ENCODE measurements at places on chromosomes 1 and 21.

DNA sequence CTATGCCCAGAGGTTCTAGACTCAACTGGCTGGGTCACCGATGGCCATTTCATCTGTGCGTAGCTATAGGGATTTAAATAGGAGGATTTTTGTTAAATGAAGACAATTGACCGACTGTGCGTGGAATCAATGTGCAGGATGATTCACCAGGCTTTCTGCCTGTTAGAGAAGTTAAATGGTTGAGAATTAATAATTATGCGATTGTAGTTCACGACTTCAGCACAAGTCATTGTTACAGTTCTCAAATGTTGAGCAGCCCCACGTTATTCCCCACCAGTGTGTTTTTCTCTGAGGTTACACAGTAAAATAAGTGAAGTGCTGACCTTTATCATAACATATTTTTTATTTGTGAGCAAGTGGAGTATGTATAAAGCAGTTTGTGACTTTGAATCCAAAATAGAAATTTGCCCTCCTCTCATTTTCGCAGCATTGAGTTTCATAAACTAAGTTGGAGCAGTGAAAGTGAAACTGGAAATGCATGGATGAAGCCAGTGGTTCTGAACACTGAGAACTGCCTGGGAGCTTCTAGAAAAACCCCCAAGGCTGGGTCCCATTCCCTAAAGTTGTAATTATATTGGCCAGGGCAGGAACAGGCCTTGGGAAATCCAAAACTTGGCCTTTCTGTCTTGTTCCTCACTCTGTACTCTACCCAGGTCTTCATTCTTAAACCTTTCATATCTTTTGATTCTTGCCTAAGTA, 102.6 kb downstream of the GALNT2 start:
- DNase-seq, result no peak

GRCh38 chr1:219209578-219209977, 35.9 kb downstream of the LYPLAL1 start:
- no peak for DNase-seq

DNA sequence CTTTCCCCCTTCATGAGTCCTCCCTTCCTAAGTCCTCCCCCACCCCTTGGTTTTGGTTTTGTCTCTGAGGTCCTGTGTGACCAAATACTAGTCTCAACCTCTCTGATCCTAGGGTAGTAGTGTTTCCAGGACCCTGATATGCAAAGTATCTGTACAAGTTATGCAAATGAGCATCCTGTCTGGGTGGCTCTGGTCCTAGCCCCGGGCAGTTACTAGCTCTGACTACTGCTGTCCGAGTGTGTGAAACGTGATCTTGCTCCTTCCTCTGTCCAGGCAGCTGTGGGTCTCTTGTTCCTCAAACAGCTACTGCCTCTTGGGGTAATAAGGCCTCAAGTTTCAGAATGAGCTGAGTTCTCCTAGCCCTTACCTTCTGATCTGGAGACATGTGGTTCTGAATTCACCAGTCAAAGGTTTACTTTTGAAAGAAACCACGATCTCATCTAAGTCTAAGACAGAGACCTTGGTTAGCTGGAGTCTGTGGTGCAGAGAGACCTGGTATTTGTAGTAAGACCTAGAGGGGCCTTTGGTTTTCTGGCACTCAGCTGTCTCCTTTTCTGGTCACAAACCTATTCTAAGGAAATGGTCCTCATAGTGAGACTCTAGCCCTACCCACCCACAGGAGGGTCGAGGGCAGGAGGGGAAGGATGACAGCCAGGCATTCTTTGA, 31.0 kb upstream of the IL19 start:
- DNase-seq, result no peak

- no peak for DNase-seq
Measured at GRCh38 chr1:179144626-179145025, 62.8 kb downstream of the TOR3A start.

GRCh38 chr1:30372792-30373433, 350.5 kb downstream of the MATN1 start:
- DNase-seq, result no peak

DNA sequence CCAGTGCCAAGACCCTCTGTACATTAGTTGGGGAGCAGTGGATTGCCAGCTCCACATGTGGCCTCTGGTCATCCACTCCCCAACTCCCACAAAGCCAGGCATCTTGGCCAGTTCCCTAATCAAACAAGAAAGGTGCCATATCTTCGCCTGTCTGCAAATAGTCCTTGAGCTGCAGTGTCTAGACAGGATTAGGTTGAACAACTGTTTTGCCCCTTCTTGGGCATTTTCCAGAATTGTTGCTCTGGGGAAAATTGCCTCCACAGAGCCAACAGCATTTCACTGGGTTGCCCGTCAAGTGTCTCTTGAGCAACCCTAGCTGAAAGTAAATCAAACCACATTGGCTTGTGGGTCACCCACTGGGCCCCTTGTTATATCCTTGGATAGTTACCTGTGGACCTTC, 109.3 kb downstream of the GDAP2 start:
- peak; percentile 18 for DNase-seq

- no peak for DNase-seq
Measured at GRCh38 chr1:232145768-232146167, 484.2 kb downstream of the SIPA1L2 start.

DNA sequence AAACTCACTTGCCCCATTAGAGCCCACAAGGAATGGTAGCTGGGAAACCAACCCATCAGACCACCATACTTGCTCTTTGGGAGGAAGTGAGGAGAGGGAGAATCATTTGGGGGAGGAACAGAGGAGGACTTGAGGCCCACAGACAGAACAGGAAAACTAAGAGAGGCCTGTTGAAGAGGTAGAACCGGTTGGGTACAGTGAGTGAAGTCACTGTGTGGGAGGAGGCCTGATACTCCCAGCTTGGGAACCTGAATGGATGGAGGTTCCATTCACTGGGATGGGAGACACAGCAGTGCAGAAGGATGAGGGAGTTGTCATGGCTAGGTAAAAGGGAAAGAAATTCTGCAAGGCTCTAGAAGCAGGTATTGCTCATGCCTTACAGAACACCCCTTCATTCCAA, 63.4 kb upstream of the PSEN2 start:
- DNase-seq, result no peak

DNA sequence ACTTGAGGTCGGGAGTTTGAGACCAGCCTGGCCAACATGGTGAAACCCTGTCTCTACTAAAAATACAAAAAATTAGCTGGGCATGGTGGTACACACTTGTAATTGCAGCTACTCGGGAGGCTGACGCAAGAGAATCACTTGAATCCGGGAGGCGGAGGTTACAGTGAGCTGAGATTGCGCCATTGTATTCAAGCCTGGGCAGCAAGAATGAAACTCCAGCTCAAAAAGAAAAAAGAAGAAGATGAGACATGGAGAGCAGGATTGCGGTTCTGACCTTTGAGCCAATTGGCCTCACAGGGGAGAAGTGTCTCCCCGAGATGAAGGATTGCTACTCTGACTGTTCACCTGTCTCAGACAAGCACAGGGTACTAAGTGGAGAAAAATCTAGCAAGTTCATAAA, 6.6 kb downstream of the SCCPDH start:
- DNase-seq, result no peak

DNA sequence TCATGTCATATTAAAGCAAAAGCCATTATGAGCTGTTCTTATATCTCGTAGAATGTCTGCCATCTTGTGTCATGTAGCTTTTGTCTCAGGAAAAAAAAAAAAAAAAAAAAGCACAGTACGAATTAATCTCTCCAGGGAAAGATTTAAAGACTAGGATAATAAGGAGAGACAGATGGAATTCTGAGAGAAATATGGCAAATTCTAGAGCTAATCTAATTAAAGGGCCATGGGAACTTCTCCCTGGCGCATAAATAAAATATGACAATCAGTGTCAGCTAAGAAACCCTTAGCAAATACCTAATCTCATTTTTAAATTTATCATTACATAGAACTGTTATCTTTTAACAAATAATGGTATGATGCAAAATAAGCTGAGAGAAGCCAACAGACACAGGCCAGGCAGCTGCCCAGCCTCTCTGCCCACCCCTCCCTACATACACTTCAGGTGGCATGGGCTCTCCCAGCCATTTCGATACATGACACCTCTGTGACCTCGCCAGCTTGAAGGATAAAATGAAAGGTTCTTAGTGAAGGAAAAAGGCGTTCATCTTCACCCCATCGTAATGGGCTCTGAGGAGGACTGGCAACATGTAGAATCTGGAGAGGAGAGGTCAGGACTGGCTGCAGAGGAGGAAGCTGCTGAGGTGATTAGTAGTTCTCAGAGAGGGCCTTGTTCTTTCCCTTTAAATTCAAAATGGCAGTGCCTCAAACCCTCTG, 39.8 kb downstream of the DISC1 start:
- peak; percentile 41 for DNase-seq

DNA sequence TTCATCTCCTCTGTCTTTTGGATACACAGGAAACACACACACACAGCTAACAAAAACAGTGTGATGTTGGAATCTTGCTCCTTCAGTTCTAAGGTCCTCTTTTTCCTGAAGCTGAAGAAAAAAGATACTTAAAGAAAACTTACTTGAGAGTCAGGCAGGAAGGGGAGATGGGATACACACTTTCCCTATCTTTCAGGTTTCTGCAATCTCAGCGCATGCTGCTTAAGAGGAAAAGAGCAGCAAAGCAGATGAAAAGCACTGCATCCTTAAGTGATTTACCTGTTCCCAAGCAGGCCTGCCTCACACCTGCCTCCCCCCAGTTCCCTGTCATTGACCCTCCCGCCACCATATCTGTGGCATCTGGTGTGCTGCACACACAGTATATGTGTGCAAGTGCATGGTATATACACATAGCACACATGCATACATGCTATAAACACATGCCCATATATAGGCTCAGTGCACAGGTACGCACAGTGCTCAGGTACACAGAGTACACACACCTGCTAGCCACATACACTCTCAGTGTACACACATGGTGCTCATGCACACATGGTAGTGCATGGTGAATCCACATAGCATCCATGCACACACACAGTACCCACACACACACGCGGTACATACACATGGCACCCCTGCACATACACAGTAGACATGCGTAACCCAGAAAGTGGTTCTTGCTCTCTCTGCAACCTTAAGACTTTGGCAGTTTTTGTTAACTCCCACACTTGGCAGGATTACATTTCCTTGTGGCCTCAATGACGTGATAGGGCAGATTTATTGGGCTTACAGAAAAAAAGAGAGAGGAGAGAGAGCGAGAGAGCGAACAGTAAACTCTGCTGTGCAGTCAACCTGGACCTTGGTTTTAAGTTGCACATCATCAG, 166.9 kb downstream of the TOMM20 start:
- no peak for DNase-seq

DNA sequence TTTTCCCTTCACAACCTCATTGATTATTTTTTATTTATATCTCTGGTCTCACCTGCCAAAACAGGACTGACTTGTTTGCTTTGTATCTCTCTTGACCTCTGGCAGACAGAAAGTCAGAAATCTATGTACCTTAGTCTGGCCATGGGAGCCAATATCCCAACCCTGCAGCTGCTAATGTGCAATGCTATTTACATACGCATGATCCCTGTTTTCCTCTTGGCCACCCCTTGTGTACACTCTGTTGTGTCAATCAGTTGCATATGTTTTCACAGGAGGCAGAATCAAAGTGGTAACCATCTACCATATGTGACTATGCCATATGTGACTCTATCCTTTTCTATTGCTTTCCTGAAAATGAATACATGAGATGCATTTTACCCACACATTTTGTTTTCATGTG, 688.8 kb downstream of the PLA2G4A start:
- DNase-seq, result peak; percentile 40

DNA sequence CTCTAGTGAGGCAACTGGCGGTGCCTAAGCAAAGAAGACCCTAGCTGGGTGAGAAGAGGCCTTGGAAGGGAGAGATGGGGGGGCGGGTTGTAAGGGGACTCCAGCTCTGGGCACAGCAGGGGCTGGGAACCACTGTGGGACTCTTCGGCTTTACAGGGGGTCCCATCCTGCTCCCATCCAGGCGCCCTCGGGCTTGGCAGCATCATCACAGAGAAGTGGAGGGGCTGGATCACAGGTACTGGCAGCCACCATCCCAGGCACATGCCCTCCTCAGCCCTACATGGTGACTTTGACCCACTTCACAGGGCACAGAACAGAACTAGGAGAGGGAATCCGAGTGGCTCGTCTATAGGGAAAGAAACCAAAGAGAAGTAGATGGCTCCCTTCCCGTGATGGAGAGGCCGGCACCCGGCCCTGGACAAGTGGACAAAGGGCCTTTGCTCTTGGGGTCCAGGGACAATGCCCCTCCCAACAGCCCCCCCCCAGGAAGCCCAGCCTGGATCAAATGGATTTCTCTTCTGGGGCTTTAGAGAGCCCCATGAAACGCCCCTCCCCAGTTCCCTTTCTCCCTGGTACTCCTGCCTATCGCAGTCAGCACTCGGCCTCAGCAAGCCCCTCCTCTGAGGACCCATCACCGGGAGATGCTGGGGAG, 54.0 kb upstream of the ECE1 start:
- DNase-seq, result no peak

GRCh38 chr1:1964811-1965210, 38.8 kb downstream of the CFAP74 start:
- DNase-seq, result no peak

Data from NCI-H2029 treated with DMSO at 0.1 percent for 48 hours (cell line).